ENCODE measurements at places on chromosomes 3 and 15.

DNA sequence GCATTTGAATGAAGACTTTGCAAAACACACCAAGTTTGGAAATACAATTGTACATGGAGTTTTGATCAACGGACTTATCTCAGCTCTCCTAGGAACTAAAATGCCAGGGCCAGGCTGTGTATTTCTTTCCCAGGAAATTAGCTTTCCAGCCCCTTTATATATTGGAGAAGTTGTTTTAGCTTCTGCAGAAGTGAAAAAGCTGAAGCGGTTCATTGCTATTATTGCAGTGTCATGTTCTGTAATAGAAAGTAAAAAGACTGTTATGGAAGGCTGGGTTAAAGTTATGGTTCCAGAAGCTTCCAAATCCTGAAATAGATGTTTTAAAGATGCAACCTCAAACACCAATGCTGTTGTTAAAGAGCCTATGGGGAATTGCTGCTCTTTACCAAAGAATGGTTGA lies 11.5 kb downstream of the HTD2 start:
- DNase-seq, result no peak

- no peak for DNase-seq
Observed at GRCh38 chr3:123678108-123678511, 93.3 kb upstream of the HACD2 start.

DNA sequence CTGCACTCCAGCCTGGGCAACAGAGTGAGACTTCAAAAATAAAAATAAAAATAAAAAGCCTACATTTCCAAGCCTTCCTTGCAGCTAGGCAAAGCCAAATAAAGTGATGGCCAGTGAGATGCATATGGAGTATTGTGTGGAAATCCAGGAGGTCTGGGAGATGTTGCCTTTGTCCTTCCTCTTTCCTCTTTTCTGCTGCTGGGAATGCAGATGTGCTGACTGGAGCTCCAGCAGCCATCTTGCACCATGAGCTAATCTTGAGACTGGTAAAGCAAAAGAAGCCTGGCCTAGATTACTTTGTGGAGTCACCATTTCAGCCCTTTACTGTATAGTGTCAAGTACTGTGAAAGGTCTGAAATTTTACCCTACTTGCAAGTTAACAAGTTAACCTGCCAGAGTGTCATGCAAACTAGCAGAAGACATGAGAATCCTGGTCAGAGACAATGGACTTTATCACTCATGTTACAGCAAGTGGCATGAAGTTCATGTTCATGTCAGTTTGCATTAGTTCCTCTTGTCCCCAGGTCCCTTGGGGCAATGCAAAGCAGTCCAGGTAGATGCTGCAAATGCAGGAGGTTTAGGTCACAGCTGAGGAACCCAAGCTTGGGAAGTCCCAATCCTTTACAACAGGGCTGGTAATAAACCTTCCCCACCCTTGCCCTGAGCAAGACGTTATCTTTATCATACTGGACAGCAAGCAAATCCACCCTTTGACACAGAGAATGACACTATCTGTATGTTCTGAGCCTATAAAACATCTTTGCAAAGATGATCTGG lies 103.1 kb downstream of the TLE3 start:
- no peak for DNase-seq

DNA sequence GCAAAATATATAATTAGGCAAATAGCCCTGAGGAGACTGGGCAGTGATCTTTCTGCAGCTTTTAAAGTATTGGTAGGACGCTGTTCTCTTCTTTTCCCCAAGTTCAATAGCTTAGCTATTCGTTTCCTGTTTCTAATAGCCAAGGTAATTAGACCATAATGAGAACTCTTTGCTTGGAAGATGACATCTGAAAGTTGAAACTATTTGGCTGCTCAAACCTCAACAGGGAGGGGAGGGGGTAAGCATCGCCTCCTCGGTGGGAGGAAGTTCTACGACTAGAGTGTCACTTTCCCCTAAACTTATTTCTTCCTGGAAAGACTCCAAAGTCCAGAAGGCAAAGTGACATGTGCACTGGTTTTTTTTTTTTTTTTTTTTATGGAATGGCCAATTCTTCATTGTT lies 22.8 kb upstream of the ALDH1A3 start:
- DNase-seq, result no peak

GRCh38 chr15:43977072-43977884 lies 150.5 kb downstream of the WDR76 start:
- DNase-seq, result no peak

DNA sequence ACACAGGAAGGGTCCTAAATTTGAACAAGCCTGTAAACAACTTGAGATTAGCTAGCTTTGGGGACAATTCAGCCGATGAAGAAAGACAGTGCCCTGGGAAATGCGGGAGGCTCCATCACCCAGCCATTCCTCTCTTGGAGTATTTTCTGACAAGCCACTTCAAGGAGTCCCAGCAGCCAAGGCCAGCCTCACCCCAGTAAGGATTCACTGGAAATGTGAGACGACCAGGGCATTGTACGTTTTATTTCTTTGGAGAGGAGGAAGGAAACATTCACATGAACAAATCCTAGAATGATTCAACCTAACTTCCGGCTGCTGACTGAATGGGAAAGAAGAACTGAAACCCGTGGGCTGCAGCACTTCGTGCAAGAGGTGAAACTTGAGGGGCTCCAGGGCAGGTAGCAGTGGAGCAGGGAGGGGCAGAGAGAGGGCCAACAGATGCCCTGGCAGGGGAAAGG lies 116.4 kb upstream of the ARHGEF3 start:
- peak; percentile 32 for DNase-seq

GRCh38 chr15:101014921-101015841 lies 96.0 kb downstream of the LRRK1 start:
- DNase-seq, result peak; percentile 64

DNA sequence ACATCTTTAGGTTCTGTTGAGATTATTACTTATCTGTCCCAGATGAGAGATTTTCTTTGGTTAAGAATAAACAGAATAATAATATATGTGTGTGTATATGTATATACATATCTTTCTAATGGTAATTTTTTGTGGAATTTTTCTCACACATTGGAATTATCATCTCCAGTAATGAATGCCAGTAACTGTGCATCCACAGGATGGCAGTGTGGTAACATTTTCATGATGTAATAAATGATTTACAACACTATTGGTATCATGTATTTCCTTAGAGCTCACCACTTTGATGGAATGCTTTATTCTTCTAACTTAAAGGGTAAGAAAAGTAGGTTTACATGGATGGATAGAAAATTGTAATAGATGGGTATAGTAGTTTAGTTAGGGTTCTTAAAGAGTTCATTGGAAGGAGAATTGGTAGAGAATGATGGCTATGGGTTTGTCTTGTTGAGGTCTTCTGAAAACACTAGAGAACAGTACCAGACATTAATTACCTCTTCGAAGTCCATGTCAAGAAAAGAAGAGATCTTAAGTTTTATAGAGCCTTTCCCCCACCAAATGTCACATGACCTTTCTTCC lies 78.1 kb downstream of the STT3B start:
- DNase-seq, result no peak

GRCh38 chr3:134040066-134040465 lies 10.3 kb upstream of the SLCO2A1 start:
- no peak for DNase-seq

- DNase-seq, result no peak
Observed at GRCh38 chr3:151299006-151299405, 17.6 kb downstream of the GPR87 start.

DNA sequence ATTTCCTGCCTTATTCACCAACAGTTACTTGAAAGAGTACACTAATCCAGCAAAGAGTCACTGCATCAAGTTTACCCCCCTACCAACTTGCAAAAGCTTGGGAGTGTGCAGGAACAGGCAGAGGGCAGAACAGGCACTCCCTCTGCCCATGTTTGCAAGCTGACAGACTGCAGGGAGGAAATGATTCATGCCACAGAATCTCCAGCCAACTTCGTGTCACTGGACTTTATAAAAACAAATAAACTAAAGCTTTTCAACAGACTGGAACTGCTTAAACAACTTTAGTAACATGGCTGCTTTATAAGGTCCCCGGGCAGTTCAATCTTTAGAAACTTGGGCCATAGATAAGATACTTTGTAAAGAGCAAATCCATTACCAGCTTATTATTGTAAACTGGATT lies 129.5 kb downstream of the THRB start:
- no peak for DNase-seq

- no peak for DNase-seq
Observed at GRCh38 chr3:25554376-25554775, 110.3 kb downstream of the TOP2B start.

DNA sequence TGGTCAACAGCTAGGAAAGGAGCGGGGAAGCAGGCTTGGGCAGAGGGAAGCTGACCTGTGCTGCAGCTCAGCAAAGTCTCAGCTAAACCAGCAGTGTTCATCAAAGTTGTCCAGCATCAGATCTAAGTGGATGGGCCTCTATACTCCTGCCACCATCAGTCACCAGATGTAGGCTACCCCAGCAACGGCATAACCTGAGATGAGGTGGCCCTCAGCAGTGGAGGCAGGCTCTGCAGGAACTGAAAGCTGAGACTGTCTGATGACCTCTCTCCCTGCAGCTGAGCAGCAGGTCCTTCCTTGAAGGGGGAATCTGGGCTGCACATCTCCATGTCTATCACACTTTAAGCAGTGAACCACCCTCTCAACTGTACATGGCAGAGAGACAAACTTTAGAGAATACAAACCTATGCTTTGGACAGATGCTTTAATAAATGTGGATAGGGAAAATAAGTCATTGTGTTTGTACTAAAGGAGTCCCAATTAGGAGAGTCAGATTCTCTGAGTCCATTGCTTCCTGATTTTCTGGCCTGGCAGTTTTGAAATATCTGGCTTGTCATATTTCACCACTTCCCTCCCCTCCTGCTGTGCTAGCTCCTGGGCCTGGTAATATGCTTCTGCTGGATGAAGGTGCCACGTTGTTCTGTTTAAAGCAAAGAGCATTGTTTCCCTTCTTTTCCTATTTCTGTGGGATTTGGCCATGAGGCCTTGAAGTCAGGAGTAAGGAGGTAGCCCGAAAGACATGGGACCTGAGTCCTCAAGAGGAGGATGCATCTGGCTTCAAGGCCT lies 11.1 kb upstream of the PSTPIP1 start:
- no peak for DNase-seq

GRCh38 chr3:194592798-194593752 lies 40.1 kb downstream of the TMEM44 start:
- no peak for DNase-seq

Measured in GM12892 (cell line).